ENCODE measurements at places on chromosomes 6 and 20. TPM values are rescaled to one million over a fixed set of nuclear protein-coding genes. Genes with fewer than 3 reads are reported as not detected.
A peak's percentile ranks its signal among the peaks of the same experiment; 100 is the strongest.

VARS1 gene
- total RNA-seq, result 15.3 TPM

COL21A1 gene
- 13.6 TPM for total RNA-seq

EDN1 gene
- total RNA-seq, result 13.4 TPM

MDN1 gene
- 17.4 TPM for total RNA-seq

SLC17A3 gene
- not detected for total RNA-seq

DNA sequence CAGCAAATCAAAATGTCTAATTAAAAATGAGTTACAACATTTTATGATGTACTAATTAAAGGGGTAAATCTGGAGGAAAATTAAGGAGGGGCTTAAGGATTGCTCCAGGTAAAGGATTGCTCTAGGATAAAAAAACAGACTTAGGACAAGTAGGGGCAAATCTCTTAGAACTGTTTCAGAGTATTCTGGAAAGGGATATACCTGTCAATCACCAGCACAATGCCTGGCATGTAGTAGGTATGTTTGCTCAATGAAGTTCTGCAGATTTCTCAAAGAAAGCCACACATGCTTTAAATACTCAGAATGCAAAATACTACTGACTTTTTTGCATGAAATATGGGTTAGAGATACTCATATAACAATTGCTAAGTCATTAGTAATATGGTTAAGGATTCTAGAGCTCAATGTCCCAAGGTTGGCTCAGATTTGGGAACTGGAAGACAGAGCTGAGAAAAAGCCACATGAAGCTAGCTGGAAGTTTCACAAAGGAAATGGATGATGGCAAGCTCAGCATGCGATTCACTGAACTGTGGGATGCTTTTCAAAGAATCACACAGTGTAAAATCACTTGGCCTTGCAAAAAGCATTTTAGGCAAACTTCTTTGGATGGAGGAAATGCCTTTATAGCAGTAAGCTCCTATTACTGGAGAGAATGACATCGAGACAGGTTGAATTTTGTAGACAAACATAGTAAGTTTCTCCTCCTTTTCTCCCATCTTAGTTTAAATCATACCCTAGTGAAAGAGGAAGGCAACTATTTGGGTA lies 72.8 kb downstream of the MAP3K5 start:
- no peak overlapping the region for H3K27ac ChIP-seq
- no peaks in the 10 kb centered on the region for H3K27me3 ChIP-seq
- no peak overlapping the region for H3K4me3 ChIP-seq
- no peaks in the 10 kb centered on the region for H3K4me1 ChIP-seq
- no peaks in the 10 kb centered on the region for H3K36me3 ChIP-seq
- DNase-seq, result no peak

DNA sequence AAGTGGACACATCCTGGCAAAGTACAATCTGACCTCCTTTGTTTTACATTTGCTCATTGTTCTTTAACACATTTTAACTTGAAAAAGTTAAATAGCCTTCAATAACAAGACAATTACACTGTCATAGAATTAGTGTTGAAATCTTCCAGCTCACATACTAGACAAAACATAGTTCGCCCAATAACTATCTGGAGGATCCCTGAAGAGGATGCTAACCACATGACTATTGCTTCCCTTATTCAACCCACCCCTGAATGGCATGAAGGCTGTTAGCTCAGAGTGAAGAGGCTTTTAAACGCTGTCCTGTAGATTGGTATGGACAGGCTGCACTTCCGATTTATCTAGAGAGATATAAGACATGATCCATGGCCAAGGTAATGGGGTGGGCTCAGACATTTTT lies 15.0 kb upstream of the DSE start:
- H3K4me1 ChIP-seq, result no peaks in the 10 kb centered on the region
- H3K4me3 ChIP-seq, result no peak overlapping the region
- no peak overlapping the region for H3K27ac ChIP-seq
- H3K27me3 ChIP-seq, result no peaks in the 10 kb centered on the region
- H3K36me3 ChIP-seq, result no peaks in the 10 kb centered on the region

DNA sequence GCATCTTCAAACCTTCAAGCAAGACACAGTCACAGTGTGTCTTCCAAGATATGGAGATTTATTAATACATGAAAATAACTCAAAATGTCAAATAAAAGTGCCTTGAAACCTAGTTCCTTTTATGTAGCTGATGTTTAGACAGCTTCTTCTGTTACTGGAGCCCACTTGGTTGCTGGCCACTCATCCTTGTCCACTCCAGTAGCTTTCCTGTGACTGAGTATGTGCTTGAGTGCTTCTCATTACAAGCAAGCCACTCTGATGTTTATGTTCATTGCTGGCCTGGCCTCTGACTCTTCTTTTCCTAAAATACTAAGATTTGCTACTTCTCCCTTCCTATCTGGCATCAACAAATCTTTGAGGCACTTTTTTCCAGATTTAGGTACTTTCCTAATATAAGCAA lies 545.2 kb upstream of the MAN1A1 start:
- no peaks in the 10 kb centered on the region for H3K27me3 ChIP-seq
- no peak overlapping the region for H3K27ac ChIP-seq
- DNase-seq, result no peak
- no peaks in the 10 kb centered on the region for H3K4me1 ChIP-seq
- H3K4me3 ChIP-seq, result no peak overlapping the region
- no peaks in the 10 kb centered on the region for H3K36me3 ChIP-seq

DNA sequence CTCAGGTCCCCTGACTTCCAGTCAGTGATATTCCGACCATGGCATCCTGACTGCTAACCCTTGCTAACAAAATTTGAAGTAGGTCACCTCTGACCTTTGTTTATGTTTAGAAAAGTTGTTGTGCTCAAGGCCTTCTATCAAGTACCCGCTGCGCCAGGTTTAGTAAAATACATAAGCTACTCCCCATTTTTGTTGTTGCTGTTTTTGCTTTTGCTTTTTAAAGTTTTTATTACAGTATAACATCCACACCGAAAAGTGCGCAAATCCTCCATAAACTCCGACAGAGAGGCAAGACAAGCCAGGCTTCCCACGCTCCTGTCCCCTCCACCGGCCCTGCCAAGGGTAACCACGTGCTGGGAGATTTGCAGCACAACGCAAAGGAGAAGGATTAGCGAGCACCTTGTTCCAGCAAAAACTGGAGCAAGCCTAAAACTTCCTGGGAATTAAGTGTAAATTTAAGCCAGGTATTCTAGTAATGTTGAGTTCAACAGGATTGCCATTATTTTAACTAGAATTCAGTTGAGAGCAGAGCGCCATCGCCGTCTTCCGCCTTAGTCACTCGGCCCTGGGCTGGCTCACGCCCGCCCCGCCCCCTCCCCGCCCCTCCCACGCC lies 17.8 kb upstream of the HMGN4 start:
- DNase-seq, result peak; percentile 64
- peak overlapping the region; percentile 62 for H3K4me3 ChIP-seq
- H3K4me1 ChIP-seq, result peaks cover 10% of the 10 kb centered on the region

DNA sequence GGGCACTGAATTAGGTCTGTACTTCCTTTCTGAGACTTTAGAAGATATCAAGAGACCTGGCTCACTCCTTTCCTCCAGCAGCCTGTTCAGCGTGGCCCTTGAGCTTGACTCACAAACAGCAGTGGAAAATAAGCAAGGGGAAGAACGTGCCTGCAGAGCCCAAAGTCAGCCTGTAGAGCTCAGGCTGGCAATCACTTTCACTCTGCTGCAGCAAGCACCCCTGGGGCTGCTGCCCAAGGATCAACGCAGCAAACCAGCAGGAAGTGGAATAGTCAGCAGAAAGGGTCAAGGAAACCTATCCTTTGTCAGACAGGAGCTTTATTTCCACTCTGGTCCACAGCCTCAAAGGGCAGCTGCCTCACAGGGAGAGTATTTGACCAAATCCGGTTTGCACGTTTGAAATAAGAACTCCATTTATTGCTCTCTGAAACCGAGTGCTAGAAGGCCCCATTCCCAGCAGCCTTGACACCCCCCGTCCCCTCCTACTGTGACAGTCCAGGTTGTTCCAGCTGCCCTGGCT lies 77.4 kb downstream of the PRDM1 start:
- no peaks in the 10 kb centered on the region for H3K27me3 ChIP-seq
- peak overlapping the region; percentile 35 for H3K27ac ChIP-seq
- no peaks in the 10 kb centered on the region for H3K36me3 ChIP-seq
- H3K4me1 ChIP-seq, result no peaks in the 10 kb centered on the region
- no peak overlapping the region for H3K4me3 ChIP-seq

GRCh38 chr6:27970444-27970843 lies 13.4 kb downstream of the OR2B6 start:
- no peaks in the 10 kb centered on the region for H3K4me1 ChIP-seq
- no peaks in the 10 kb centered on the region for H3K36me3 ChIP-seq
- no peak overlapping the region for H3K4me3 ChIP-seq
- H3K27ac ChIP-seq, result no peak overlapping the region
- DNase-seq, result no peak

DNA sequence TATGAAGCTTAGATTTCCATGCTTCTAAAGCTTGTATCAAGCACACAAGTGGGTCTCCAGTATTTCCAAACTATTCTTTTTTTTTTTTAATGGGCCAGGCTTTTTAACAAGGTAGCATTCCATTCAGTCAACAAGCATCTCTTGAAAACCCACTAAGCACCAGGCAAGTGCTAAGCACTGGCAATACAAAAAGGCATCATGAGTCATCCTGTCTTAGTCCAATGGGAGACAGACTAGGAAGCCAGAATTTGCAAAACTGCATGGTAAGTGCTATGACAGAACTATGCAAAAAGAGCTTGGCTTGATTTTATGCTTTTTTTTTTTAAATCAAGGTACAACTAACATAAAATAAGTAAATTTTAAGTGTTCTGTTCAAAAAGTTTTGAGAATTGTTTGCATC lies 109.3 kb upstream of the DST start:
- H3K4me3 ChIP-seq, result no peak overlapping the region
- no peaks in the 10 kb centered on the region for H3K27me3 ChIP-seq
- no peak for DNase-seq
- H3K36me3 ChIP-seq, result no peaks in the 10 kb centered on the region

DNA sequence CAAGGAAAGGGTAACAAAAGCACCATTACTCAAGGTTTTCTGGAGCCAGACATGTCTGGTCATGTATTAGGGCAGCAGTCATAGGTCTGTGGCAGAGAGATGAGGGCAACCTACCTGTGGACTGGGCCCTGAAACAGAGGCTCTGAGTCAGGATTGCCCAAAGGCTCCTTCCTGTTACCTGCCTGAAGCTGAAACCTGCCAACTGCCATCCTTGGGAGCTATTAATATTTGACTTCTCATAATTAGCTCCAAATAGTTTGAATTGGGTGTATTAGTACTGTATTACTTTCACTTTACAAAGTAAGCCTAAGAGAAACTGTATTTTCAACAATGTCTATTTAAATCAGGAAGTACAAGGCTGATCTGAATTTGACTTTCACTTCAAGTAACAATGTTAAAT lies 72.0 kb upstream of the TBX18 start:
- H3K36me3 ChIP-seq, result no peaks in the 10 kb centered on the region
- DNase-seq, result no peak
- H3K27me3 ChIP-seq, result no peaks in the 10 kb centered on the region
- no peak overlapping the region for H3K27ac ChIP-seq

- DNase-seq, result no peak
- H3K27ac ChIP-seq, result no peak overlapping the region
- no peaks in the 10 kb centered on the region for H3K4me1 ChIP-seq
These were observed 50.9 kb downstream of the WDR27 start for GRCh38 chr6:169650959-169651292.

- peak; percentile 42 for DNase-seq
- no peaks in the 10 kb centered on the region for H3K36me3 ChIP-seq
- H3K4me1 ChIP-seq, result no peaks in the 10 kb centered on the region
- H3K27me3 ChIP-seq, result no peaks in the 10 kb centered on the region
These were observed 124.0 kb downstream of the TOX2 start for GRCh38 chr20:44038681-44039123.

- no peak overlapping the region for H3K4me3 ChIP-seq
- H3K27me3 ChIP-seq, result no peaks in the 10 kb centered on the region
- H3K4me1 ChIP-seq, result no peaks in the 10 kb centered on the region
- DNase-seq, result no peak
- no peaks in the 10 kb centered on the region for H3K36me3 ChIP-seq
These were observed 144.1 kb downstream of the QRSL1 start for GRCh38 chr6:106773522-106773921.

DNA sequence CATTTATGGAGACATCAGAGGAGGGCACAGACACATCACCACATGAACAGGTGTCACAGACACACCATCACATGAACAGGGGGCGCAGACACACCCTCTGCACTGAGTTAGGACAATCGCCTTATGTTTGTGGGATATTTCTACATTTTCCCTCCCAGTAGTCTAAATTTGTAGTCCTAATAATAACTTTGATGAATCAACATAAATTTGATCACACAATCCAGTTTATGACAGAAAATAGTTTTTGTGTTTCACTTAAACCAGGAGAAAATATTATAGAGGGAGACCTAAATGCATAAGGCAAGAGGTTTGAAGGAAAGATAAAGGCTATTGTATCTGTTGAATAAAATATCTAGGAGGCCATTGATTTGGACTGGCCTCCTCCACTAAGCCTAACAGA lies 195.7 kb downstream of the GPX5 start:
- no peak overlapping the region for H3K27ac ChIP-seq
- no peak for DNase-seq
- no peaks in the 10 kb centered on the region for H3K27me3 ChIP-seq
- H3K36me3 ChIP-seq, result no peaks in the 10 kb centered on the region
- no peaks in the 10 kb centered on the region for H3K4me1 ChIP-seq
- H3K4me3 ChIP-seq, result no peak overlapping the region

- H3K27ac ChIP-seq, result no peak overlapping the region
- H3K4me3 ChIP-seq, result no peak overlapping the region
- peaks cover 8% of the 10 kb centered on the region for H3K4me1 ChIP-seq
- DNase-seq, result no peak
- no peaks in the 10 kb centered on the region for H3K27me3 ChIP-seq
These were observed 5.1 kb downstream of the BTN2A2 start for GRCh38 chr6:26388014-26388413.

GRCh38 chr20:20971810-20972209 lies 134.3 kb downstream of the LINC00237 start:
- H3K4me1 ChIP-seq, result no peaks in the 10 kb centered on the region
- H3K36me3 ChIP-seq, result no peaks in the 10 kb centered on the region
- H3K27me3 ChIP-seq, result no peaks in the 10 kb centered on the region
- no peak overlapping the region for H3K4me3 ChIP-seq
- H3K27ac ChIP-seq, result no peak overlapping the region

GRCh38 chr6:31836474-31837368 lies 9.2 kb downstream of the HSPA1B start:
- peak overlapping the region; percentile 98 for H3K27ac ChIP-seq
- peak overlapping the region; percentile 93 for H3K4me3 ChIP-seq
- H3K27me3 ChIP-seq, result no peaks in the 10 kb centered on the region

DNA sequence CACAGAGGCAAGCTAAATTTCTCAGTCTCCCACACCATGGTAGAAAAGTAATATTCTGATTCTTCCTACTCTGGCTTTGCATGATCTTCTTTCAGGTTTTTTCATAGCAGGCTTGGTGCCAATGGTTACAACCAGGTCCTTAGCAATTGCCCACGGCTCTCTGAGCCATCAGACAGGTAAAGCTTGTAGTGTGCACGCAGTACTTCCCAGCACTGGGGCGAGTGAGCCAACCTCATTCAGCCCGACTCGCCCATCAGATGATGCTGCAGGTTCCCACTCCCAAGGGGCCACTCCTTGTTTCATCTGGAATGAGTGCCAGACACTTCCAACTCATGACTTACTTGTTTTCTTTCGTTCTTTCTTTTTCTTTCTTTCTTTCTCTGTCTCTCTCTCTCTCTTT lies 78.3 kb downstream of the PERP start:
- no peak for DNase-seq
- no peaks in the 10 kb centered on the region for H3K27me3 ChIP-seq
- H3K36me3 ChIP-seq, result no peaks in the 10 kb centered on the region
- no peaks in the 10 kb centered on the region for H3K4me1 ChIP-seq
- no peak overlapping the region for H3K27ac ChIP-seq
